Endodermal cell (in vitro differentiated cells): ENCODE measurements at places on chromosomes 4 and X.
A peak's percentile ranks its signal among the peaks of the same experiment; 100 is the strongest.

- no peak for DNase-seq
Observed at GRCh38 chr4:85445050-85445639, 29.8 kb upstream of the ARHGAP24 start.

DNA sequence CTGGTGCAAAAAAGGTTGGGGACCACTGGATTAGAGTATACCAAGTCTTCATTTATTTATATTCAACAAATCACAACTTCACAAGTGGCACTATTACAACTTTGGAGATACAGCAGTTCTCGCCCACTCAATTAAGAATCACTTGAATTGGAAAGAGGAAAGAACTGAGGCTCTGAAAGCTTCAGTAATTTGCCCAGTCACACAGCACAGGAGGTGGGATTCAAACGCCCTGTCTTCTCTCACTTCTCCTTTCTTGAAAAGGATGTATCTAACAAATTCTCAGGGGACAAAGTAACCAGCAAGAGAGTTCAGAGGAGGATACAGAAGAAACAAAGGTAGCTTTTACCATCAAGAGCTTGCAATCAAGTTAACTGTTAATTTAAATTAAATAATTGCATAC, 12.4 kb downstream of the SMIM14 start:
- DNase-seq, result no peak

GRCh38 chr4:632926-633325, 7.6 kb downstream of the PDE6B start:
- no peak for DNase-seq

- DNase-seq, result no peak
Observed at GRCh38 chr4:24932515-24933225, 19.8 kb upstream of the CCDC149 start.

DNA sequence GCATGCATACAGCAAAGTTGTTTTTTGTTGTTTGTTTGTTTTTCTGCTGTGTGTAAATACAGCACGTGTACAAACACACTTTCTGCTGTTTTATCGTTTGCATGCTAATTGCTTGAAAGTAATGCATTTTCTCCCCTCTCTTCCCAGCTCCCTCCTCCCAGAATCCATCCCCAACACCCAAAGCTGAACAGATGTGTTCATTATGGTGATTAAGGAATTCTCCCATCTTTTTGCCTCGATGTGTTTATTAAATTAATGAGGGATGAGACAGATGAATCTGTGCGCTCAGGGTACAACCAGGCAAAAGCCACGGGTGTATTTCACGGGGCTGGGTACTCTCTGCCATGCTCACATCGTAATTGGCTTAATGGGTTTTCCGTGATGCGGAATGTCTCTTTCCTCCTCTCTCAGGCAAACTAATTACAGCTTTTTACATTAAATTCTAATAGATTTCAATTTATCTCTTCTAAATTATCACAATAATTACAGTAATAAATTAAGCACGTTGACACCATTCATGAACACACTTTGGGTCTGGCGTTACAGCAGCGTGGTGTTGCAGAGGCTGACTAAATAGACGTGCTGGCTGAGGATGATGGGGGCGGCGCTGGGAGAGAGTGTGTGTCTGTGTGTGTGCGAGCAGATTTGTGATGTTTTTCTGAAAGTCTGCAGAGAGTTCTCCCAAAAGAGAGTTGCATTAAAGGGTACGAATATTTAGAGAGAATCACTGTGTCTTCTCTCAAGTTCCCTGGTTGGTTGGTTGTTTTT, 117.7 kb downstream of the CRLF2 start:
- DNase-seq, result peak; percentile 20

DNA sequence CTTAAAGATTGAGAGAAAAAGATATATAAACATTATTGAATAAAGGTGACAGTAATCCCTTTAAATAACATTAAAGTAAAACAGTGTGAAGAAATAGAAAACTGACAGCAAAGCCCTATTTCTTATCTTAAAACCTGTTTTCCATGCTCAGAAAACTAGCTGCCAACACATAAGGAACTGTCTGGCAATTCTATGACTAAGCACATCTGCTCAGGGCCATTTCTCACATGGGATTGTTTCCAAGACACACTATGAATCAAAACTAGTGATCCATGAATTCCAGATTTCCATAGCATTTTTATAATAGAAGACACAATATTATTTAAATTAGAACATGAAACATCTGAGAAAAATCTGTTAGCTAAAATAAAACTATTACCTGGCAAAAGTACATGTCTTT, 113.4 kb downstream of the SCLT1 start:
- DNase-seq, result no peak

DNA sequence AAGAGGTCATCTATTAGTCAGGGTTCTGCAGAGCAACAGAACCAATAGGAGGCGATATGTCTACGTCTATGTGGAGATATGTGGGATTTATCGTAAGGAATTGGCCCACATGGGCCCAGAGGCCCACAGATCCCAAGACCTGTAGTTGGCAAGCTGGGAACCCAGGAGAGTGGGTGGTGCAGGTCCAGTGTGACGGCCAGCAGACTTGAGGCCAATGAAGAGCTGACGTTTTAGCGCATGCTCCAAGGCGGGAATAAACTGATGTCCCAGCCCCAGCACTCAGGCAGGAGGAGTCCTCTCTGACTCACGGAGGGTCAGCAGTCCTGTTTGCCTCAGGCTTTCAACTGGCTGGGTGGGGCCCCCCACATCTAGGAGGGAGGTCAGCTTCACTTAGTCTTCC, 21.3 kb downstream of the SPACA5 start:
- no peak for DNase-seq

DNA sequence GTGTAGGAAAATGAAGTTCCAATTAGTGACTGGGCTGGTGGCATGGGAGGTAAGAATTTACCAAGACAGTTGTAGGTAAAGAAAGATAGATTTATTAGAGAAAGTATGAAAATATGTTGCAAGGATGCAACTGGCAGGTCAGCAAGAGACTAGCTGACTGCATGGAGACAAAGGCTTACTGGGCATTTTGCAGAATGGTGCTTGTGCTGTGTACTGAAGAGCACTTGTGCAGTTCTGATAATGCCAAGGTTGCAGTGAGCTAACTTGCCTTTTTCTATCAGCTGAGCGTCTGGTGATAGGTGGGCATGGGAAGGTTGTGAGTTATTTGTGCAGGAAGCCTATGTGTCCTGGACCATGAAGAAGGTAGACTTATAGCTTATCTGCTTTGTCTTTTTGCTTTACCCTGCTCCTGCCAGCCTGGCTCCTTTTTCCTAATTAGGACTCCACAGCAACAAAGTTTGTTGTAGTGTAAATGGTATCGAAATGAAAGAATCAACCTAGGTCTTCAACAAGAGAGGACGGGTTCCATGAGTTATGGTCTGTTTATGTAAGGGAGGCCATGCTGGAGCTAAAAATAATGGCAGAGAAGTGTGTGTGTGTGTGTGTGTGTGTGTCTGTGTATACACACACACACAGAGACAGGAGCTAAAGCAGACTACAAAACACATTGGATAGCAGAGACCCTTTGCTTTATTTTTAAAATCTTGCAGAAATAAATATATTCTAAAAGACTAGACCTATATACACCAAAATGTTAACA, 15.0 kb downstream of the BST1 start:
- DNase-seq, result no peak

DNA sequence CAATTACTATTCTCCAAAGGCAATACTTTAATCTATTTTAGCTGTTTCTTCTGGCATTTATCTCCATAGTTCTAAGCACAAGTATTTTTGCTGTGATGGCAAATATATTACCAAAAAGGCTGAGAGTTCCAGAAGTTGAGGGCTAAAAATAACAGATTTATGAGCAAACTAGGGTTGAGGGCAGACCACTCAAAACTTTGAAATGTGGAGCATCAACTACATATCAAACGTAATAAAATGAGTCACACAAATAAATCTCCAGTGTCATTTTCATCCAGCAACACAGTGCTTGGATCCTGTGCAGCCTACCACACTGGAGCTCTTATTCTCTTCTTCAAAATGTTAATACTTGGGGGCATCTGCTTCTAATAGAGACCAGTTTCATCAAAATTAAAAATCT, 163.9 kb downstream of the HS3ST1 start:
- DNase-seq, result no peak

GRCh38 chrX:45619290-45619689, 418.6 kb upstream of the DIPK2B start:
- DNase-seq, result no peak

- DNase-seq, result no peak
Observed at GRCh38 chr4:53647547-53647946, 56.3 kb upstream of the LNX1 start.

DNA sequence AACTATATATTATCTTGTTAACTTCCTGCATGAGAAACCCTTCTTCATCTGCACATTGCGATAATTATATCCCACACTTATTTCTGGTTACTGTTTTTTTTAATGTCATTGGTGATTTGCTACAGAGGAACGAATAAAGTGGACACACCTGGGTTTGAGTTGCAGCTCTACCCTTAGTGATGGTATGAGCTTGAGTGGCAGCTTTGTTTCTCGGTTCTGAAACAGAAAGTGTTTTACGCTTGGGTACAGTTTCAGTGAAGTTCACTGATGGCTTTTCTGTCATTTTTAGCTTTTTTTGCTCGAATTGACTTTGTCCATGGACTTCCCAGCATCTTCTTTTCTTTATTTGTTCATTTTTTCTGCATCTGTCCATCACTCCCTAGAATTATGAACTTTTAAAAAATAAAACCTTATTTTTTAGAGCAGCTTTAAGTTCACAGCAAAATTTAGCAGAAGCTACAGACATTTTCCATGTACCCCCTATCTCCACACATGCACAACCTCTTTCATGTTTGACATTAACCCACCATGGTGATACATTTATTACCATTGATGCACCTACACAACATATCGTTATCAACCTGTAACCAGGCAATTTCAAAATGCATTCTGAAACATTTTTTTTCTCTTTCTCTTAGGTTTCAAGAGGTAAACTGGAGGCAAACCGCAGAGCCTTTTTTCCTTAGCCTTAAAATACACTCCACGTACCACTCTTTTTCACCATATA, 1041.6 kb upstream of the PRKX start:
- DNase-seq, result no peak

GRCh38 chrX:116961872-116962582, 499.3 kb upstream of the CT83 start:
- peak; percentile 76 for DNase-seq

GRCh38 chr4:1446502-1447386, 40.5 kb upstream of the NKX1-1 start:
- no peak for DNase-seq

GRCh38 chr4:176048631-176049030, 17.0 kb upstream of the WDR17 start:
- no peak for DNase-seq

GRCh38 chrX:69060631-69061408, 104.4 kb downstream of the PJA1 start:
- peak; percentile 81 for DNase-seq

DNA sequence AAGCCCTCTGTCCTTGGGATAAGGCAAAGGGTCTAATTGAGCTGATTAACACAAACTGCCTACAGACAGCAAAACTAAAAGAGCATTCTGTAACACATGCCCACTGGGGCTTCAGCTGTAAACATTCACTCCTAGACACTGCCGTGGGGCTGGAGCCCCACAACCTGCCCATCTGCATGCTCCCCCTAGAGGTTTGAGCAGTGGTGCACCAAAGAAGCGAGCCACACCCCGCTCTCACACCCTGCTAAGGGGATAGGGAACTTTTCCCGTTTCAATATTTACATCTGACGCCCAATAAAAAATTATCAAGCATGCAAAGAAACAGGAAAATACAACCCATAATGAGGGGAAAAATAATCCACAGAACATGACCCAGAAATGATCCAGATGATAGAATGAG, 46.9 kb upstream of the HSD17B10 start:
- DNase-seq, result peak; percentile 58

DNA sequence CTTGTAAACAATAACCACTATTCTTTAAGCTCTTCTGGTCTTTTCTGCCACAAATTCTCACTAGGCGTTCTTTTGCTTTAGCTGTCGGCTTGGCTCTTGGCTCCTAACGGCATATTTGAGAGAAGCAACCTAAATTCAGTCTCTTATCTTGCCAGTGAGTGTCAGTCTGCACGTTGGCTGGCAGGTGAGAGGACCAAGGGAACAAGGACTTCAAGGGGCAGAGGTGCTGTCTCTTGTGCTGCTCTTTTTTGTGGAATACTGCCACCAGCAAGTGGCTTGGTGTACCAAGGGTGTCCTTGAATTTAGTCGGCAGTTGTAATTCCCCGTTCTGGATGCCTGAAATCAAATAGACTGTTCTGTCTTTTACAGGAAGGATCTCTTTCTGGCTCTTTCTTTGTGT, 77.8 kb upstream of the SLC4A4 start:
- DNase-seq, result no peak

GRCh38 chr4:119314356-119314755, 7.6 kb downstream of the FABP2 start:
- DNase-seq, result peak; percentile 56

DNA sequence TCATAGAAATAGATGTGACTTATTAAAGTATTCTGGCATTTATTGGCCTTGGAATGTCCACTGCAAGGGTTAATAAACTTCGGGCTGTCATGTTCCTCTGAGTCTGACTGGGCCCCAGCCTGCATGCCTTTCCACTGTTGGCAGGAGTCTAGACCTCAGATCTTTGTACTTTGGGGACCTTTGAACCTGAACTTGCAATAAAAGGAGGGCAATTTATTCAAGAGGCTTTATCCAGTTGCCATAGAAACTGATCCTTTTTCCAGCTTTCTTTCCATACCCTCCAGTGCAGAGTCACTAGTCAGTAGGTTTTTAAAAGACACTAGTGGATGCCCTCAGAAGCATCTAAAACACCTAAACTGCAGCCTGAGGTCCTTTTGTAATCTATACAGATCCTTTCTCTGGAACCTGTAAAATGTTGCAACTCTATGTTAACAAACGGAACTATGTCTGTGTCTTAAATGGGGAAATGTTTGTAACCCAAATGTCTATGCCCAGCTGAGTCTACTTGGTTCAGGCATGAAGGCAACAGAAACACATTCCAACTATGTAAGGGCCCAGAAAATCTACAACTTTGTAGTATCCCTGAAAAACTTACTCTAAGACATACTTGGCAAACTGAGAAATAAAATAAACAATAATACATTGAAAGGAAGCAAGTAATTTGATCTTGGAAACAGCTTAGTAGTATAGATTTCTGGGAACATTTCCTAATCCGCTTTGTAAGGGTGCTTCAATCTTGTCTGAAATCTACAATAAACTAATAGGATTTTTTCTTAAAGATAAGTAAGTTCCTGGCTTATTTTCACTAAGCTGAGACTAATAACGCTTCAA, 41.5 kb downstream of the SOWAHB start:
- DNase-seq, result no peak

- peak; percentile 38 for DNase-seq
Observed at GRCh38 chr4:57544811-57545654, 434.8 kb upstream of the IGFBP7 start.

DNA sequence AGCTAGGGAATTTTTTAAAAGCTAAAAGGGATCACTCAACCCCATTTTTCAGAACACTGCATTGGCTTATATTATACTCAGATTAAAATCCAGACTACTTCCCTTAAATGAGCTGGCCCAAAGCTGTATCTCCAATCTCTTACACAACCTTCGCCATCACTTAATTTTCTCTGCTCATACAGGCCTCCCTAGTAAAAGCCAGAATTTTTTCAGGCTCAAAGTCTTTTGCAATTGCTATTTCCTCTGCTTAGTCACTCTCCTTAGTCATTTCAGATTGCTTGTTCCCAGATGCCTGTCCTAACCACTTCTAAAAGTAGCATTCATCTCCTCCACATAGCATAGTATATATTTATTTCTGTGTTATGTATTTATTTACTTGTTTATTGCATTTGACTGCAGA, 1587.9 kb upstream of the ADGRL3 start:
- DNase-seq, result no peak

GRCh38 chrX:46759645-46759974, 692 bp upstream of the SLC9A7 start:
- no peak for DNase-seq

GRCh38 chrX:148542481-148543255, 42.3 kb downstream of the AFF2 start:
- DNase-seq, result no peak
